ENCODE measurements at places on chromosomes 1 and 21.

GRCh38 chr21:42350927-42351426, at the start of gene TFF2:
Gene TFF2, minus strand, starts transcription at chr21:42350994. Its CDS starts 37 bp downstream, at chr21:42350957.
- no peak for DNase-seq

GRCh38 chr1:188137221-188137620, 1308.5 kb downstream of the PLA2G4A start:
- DNase-seq, result no peak

- DNase-seq, result no peak
Observed at GRCh38 chr1:84165601-84166000, 21.5 kb downstream of the PRKACB start.

DNA sequence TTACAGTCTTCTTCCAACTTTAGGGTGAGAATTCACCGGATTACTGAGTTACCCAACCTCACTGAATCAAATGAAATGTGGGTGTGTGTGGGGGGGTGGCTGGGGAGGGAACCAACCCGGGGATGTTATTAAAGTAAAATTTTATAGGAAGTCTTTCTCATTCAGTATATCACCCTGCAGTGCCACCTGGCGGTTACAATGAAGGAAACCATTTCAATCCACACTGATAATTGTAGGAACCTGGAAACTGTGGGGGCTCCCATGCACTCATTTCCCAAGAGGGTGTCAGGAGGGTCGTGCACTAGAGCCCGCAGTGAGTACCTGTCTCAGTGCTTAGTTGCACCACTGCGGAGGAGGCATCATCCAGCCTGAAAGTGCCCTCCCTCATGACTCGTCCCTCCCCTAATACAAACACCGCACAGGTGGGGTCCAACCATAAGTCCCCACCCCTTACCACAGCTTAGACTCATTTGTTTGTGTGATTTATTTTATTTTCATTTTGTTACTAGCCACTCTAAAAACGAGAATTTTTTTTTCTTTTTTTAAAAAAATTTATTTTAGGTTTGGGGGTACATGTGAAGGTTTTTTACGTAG, 29.1 kb upstream of the IGSF5 start:
- peak; percentile 14 for DNase-seq

DNA sequence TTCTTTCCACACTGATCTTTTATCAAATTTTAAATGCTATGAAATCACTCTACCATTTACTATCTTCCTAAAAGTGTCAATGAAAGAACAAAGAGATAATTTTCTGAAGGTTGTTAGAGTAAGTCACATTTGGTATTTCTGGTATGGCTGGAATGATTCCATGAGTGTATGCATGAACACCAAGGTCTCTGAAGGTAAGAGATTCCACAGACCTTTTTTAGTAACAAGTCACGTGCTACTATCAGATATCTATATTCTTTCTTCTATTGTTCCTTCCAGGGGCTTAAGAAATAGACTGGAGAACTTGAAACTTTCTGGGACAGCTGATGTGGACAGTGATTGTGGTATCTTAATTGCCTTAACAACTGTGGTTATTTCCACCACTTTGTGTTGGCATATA, 265.0 kb downstream of the SDCCAG8 start:
- DNase-seq, result no peak

- DNase-seq, result no peak
Observed at GRCh38 chr1:116330846-116331245, 42.2 kb upstream of the ATP1A1 start.

GRCh38 chr1:47849591-47850261, 147.5 kb downstream of the TRABD2B start:
- no peak for DNase-seq

DNA sequence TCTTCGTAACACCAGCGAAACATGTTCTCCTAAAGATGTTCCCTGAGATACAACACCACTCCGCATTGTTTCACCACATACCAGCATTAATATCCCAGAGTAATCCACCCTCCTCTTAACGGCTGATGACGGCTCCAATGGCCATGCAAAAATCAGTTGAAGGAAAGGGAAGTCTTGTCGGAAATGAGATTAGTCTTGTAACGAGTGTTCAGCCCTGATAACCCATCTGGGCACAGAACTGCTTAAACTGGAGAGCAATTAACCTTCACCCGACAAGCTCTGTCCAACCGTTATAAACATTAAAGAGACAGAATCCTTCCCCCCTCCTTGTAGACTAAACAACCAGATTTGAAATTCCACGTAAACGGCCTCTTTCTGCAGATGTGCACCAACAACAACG, 21.9 kb downstream of the ERG start:
- DNase-seq, result no peak

DNA sequence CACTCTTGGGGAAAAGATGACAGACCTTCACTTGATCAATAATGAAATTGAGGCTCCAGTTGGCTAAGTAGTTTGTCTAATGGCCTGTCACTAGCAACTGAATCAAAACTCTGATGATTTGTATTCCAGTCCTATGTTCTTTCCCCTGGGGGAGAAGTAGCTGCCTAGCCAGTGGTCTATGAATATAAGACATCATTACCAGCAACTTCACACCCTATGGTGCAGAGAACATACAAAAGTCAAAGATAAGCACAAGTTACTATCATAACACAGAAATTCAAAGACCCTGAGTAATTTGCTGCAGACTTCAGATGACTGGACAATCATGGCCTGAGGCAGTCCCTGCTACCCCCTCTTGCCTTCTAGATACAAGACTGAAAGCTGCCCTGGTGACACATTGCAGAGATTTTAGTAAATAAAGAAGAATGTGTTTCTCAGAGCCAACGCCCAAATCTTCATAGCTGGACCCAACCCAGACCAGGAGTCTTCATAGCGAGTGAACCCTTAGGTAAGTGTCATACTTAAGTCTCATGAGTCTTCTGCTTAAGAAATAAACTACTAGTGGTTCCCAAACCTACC, 993 bp downstream of the PDZK1 start:
- no peak for DNase-seq

DNA sequence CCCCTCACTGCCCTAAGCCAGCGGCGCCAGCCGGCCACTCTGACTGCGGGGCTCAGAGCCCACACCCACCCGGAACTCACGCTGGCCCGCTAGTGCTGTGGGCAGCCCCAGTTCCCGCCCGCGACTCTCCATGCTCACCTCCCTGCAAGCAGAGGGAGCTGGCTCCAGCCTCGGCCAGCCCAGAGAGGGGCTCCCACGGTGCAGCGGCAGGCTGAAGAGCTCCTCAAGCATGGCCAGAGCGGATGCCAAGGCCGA, 41.5 kb downstream of the SLC2A1 start:
- DNase-seq, result no peak

- no peak for DNase-seq
Observed at GRCh38 chr21:38325731-38326420, 69.1 kb downstream of the KCNJ15 start.

DNA sequence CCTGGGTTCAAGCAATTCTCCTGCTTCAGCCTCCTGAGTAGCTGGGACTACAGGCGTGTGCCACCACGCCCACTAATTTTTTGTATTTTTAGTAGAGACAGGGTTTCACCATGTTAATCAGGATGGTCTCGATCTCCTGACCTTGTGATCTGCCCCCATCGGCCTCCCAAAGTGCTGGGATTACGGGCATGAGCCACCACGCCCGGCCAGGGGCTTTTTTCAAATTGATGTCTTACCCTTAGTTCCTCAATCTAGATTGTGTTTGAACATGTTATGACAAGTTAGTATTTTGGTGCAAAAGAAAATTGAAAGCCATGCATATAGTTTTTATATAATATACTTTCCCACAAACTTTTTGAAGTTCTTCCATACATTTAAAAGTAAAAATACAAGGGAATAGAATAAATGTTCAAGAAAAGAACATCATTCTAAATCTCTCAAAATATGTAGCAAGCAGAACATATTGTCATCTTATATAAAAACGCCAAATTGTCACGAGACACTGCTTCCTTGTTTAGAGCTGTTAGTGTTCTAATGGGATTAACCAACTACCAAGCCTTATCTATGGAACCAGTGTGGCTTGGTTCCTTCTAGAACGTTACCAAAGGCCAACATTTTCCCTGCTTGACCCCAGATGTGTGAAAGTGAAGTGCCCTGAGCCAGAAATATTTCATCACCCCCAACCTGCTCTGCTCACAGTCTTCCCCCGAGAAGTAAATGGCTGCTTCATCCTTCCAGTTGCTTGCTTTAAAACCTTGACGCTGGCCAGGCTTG, 9.5 kb upstream of the PLEKHM2 start:
- no peak for DNase-seq

DNA sequence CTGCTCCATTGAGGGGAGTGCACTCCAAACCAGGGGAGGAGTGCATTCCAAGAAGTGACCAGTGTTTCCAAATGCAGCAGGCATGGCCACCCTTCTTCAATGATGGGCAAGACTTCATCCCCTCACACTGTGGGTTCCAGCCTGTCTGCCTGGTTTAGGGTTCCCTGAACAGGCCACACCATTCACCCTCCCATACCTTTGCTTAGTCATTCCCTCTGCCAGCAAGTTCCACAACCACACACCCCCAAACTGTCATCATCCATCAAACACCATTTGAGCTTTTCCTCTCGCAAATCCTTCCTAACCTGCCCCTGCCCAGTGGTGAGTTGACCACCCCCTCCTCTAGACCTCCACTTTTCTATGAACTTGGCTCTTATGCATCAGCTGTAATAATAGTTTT, 116.0 kb downstream of the PLPP3 start:
- DNase-seq, result no peak

- no peak for DNase-seq
Observed at GRCh38 chr1:203361945-203362719, 11.2 kb upstream of the FMOD start.

- DNase-seq, result peak; percentile 47
Observed at GRCh38 chr1:27001570-27002360, 8.3 kb downstream of the TRNP1 start.

DNA sequence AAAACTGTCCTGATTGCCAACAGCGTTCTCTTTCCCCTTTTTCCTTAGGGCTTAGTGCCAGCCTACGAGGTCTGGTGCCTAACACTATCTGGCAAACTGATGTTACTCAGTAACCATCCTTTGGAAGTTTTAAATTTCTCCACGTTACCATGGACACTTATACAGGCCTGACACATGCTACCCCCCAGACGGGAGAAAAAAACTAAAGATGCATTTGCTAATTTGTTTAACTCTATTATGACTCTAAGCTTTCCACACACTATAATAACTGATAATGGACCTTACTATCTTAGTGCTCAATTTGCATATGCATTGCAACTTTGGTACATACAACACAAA, 36.8 kb downstream of the CLCA1 start:
- no peak for DNase-seq

GRCh38 chr1:89822109-89822962, 1.5 kb downstream of the LRRC8D start:
- no peak for DNase-seq

- DNase-seq, result no peak
Observed at GRCh38 chr1:3683992-3684391, 31.7 kb downstream of the TP73 start.

DNA sequence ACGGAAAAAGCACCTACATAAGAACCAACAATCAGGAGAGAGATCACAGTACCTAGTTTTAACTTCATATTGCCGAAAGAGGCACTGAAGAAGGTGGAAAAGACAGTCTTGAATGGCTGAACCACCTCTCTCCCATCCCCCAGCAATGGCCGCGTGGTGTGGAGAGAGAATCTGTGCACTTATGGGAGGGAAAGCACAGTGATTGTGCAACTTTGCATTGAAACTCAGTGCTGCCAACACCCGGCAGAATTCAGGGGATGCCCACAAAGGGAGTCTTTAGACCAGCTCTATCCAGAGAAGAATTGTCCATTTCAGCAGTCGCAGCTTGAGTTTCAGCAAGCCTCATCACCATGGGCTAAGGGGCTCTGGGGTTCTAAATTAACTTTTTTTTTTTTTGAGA, 186.3 kb upstream of the USP25 start:
- no peak for DNase-seq

GRCh38 chr1:30444401-30444800, 279.0 kb downstream of the MATN1 start:
- DNase-seq, result no peak

- no peak for DNase-seq
Observed at GRCh38 chr1:49466961-49467360, 556.8 kb downstream of the AGBL4 start.

DNA sequence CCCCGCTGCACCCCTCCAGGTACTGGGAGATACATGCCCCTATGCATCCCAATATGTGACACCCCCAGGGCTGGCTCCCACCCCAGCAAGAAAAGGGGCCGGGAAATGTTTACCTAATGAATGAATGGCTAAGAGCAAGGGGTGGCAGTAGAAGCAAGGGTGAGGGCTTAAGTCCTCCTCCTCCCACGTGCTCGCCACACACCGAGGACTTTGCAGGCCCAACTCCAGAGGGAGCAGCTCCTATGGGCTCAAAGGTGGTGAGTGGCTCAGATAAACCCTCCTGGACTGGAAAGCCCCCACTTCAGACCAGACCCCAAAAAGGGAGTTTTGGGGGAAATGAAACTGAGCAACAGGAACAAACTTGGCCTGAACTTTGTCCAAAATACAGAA, 11.4 kb downstream of the SLC45A3 start:
- DNase-seq, result no peak

DNA sequence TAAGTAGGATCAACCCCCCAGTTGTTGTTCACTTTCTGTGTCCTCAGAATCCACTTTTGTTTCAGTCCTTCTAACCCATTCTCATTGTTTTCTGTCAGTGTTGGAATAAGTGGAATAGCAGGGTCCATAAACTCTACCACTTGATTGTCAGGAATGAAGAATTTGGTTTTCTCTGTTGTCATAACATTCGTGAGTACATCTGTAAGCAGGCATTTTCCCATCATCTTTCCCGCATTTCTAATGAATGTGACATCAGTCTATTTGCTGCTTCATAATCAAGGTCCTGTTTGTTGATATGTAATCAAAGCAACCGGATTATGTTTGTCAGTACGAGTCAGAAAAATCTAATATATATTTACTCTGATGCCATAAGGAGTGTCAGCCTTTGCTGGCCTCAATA, 147.1 kb downstream of the KIF26B start:
- DNase-seq, result no peak

DNA sequence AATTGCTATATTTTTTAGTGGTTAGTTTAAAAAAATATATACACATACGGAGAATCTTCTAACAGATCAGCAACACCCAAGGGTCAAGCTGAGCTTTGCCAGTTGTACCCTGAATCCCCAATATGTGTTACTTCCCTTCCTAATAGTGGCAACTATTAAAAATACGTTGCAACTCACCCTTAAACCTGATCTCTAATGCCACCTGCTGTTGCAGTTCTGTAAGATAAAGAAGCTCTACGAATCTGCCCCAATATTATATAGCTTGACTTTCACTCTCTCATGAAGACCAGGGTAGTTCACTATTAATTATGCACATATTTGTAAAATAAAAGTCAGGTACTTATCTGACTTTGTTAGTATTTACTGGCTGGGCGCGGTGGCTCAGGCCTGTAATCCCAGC, 58.4 kb downstream of the ASH1L start:
- no peak for DNase-seq

DNA sequence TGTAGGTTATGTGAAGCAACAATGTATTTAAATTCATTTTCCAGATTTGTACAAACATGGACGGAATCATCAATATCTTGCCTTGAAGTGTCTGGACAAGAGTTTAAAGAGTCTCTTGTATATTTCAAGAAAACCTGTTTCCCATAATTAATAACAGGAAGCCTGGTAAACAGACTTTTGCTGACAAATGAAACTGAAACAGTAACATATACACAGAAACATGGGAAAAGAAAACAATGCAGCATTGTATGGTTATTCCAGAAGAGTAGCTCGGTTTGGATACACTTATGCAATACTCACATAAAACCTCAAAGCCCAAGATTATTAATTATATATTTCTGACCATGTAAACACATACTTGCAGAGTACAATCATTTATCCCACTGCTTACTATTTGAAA, 265.5 kb downstream of the PTPRC start:
- DNase-seq, result peak; percentile 24
